ENCODE measurements at places on chromosomes 13 and 19. TPM values are rescaled to one million over a fixed set of nuclear protein-coding genes. Genes with fewer than 3 reads are reported as not detected.

DNA sequence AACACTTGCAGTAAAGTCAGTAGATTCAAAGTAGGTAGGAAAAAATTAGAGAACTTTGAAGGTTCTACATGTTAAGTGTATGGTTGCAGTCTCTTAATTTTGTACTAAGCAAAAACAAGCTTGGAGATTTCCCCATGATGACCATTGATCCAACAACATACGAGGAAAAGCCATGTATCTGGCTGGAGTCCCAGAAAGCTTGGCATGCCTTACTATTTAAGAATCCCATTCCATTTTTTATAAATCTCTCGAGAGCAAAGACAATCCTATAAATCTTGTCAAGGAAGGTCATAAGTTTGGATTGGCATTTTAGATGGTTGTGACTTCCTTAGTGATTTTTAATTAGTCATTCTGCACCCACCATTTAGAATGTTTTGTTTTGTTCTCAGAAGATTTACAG is 495.9 kb downstream of the GPC5 start:
- DNase-seq: no peak

GRCh38 chr19:4113398-4114088 is 10.4 kb downstream of the MAP2K2 start:
- no peak for DNase-seq

DNA sequence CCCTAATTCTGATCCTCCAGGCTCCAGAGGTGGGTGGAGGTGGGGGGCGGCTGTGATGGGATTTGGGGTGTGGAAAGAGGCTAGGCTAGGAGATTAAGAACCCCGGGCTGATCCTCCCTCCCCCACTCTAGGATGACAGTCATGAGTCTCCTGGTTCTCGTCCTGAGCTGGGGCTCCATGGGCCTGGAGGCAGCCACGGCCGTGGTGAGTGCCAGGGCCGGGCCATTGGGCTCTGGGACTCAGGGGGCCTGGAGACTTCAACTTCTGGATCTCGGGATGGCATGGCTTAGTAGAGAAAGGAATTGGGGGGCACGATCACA is 13.9 kb downstream of the TTYH1 start:
- DNase-seq: no peak

DNA sequence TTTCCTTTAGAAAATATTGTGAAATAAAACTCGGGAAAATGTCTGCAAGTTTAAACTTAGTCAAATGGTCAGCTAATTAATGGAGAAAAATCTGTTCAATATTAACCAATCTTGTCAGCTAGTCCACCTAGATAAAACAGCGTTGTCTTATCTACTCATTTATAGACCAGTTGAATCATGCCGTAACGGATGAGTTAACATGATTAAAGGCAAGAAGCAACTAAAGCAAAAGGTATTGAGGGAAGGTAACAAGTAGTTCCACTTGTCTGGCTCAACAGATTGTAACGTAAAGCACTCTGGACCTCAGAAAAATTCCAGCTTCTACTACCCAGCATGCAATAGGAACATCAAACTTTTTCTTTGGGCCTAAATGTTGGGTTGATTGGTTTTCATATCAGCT is 958.2 kb downstream of the DIAPH3 start:
- DNase-seq: no peak

DNA sequence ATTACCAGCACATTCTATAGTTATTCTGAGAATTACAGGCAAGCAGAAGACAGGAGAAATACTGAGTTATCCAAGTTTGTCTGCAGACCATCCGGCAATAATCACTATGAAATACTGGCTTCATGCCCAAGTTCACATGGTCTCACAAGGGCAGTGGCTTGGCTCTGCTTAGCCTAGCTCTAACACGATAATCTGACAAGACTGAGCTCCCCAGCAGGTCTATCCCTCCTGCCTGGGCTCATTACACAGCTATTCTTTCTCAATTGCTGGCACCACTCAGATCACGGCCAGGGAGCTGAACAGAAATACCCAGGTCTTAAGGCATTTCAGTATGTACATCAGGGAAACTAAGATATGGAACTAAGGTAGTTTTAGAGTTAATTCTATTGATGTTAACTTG is 361.6 kb upstream of the PCDH20 start:
- no peak for DNase-seq

The LPAR2 gene
- 63.8 TPM for total RNA-seq

The FPR2 gene
- total RNA-seq: not detected

DNA sequence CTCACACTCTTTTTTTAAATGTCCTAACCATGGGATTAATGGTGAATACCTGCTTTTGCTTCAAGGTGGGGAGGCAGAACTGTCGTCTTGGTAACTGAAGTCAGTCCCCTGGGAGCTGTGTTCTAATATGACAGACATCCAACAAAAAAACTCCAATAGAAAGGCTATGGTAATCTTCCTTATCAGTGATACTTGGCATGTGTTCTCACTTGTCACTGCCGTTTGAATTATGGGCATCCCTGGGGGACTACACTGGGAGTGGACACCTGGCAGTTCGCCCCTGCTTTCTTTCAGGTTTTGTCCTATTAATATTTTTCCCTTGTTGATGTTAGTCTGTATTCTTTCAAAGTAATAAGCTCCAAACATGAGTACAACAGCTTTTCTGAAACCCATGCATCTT is 252.6 kb downstream of the SLITRK5 start:
- no peak for DNase-seq

The UBE2L5 gene
- not detected for total RNA-seq

DNA sequence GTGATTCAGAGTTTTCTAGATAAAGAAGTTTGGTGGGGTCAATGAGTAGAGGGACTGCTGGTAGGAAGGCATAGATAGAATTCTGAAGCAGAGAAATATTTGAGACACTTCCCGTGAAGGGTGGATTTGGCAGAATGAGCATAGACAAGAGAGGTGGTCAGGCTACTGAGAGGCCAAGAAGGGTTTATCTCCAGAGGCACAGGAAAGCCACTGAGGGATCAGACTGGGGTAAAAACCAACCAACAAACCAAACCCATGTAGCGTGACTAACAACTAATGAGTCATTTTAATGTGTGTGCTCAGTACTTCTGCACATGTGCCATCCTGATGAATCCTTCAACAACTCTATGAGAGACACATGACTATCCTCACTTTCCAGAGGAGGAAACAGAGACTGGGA is 60.0 kb upstream of the SERP2 start:
- no peak for DNase-seq

The C13orf42 gene
- total RNA-seq: not detected

DNA sequence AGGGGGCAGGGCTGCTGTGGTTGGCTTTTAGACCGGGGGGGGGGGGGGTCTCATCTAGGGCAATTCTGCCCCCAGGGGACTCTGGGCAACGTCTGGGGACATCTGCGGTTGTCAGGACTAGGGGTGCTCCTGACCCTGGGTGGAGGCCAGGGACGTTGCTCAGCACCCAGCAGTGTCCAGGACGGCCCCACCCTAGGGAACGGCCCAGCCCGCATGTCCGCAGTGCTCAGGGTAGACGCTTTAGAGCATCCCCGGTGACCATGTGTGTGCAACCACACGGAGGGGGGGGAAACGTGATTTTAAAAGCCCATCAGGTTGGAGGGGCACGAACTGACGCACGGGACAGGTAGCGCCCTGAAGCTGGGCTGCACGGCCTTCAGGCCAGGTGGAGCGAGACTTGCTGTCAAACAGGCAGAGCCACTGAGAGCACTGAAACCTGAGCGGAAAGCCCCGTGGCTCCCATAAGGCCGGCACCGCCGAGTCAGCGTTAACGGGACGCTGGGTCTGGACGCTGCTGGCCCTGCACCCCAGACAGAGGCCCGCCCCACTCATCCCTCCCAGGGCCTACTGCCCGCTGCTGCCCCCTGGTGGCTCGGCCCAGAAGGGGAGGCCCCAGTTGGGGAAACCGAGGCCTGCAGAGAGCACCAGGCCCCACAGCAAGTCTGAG is 8.3 kb downstream of the CACTIN start:
- DNase-seq: no peak

- no peak for DNase-seq
These were observed 1.5 kb downstream of the CD22 start for GRCh38 chr19:35330475-35330874.

DNA sequence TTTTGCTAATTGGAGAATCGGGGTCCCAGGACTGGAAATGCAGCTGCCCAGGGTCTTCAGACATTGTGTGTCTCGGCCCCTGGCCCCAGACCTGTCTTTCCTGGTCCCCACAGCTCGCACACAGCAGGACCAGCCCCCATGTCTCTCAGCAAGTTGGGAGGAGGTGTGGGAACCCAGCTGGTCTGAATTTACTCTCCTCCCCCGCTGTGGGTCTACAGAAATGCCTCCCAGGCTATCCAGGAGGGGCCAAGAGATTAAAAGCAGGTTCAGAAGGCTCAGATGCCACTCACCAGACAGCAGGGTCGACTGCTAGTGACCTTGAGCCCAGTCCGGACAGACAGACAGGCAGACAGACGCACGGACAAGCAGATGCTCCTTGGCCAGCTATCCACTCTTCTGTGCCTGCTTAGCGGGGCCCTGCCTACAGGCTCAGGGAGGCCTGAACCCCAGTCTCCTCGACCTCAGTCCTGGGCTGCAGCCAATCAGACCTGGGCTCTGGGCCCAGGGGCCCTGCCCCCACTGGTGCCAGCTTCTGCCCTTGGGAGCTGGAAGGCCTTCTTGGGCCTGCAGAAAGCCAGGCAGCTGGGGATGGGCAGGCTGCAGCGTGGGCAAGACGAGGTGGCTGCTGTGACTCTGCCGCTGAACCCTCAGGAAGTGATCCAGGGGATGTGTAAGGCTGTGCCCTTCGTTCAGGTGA is at the start of gene DAND5:
Gene DAND5 (plus strand): TSS at position 285 of the 697 bp plus-strand sequence. CDS start 85 bp downstream, at position 370.
- no peak for DNase-seq

GRCh38 chr19:8571006-8571411 is 6.2 kb downstream of the MYO1F start:
- DNase-seq: peak; percentile 77

DNA sequence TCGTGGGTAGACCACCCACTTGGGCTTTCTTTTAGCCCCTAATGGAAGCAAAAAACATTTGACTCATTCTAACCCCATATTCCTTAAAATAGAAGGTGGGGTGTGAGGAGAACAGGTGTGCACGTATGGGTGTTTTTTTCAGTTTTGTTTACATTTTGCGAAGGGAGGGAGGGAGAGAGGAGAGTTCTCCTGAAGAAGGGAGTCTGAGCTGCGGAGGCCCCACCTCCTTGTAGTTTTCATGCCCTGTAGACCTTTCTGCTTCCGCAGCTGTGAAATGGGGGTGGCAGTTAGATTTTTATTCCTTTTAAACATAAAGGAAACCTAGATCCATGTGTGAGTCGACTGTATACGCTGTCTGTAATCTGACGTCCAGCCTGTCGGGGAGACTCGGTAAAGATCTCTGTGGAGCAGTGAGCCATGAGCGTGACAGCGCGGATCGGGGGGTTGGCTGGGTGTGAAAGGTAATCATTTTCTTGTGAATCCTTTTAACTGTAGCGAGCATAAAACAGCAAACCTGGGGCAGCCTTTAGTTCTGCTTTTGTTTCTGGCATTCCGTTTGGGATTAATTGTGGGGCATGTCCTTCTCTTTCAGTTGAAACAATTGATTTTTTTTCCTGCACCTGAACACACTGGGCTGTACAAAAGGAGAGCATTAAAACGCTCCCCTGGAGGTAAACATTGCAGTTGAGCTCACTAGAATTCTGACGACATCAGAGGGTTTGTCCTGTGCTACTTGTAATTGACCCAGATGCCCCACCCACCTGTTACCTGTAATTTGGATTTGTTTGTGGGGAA is 2.3 kb downstream of the UPF1 start:
- DNase-seq: no peak

- no peak for DNase-seq
These were observed 4.2 kb downstream of the PDX1 start for GRCh38 chr13:27923794-27924528.

- DNase-seq: no peak
These were observed 14.6 kb upstream of the PTOV1 start for GRCh38 chr19:49836176-49837008.

- DNase-seq: no peak
These were observed 8.5 kb upstream of the QTRT1 start for GRCh38 chr19:10692673-10693264.

GRCh38 chr19:17406046-17406886 is 836 bp upstream of the BST2 start:
- no peak for DNase-seq

GRCh38 chr13:40599747-40600146 is 66.7 kb downstream of the FOXO1 start:
- no peak for DNase-seq

The NDUFB7 gene
- total RNA-seq: 34.3 TPM

The PLPP2 gene
- total RNA-seq: 0.24 TPM

GRCh38 chr13:67303661-67304333 is 73.7 kb upstream of the PCDH9 start:
- DNase-seq: no peak

GRCh38 chr13:75960538-75960994 is 324.4 kb downstream of the LMO7 start:
- DNase-seq: no peak

- DNase-seq: no peak
These were observed 4.3 kb downstream of the SPRED3 start for GRCh38 chr19:38392707-38393308.

- no peak for DNase-seq
These were observed 8.3 kb downstream of the CDC37 start for GRCh38 chr19:10395003-10395402.

The SPACA4 gene
- total RNA-seq: not detected

The KRI1 gene
- 29.8 TPM for total RNA-seq

DNA sequence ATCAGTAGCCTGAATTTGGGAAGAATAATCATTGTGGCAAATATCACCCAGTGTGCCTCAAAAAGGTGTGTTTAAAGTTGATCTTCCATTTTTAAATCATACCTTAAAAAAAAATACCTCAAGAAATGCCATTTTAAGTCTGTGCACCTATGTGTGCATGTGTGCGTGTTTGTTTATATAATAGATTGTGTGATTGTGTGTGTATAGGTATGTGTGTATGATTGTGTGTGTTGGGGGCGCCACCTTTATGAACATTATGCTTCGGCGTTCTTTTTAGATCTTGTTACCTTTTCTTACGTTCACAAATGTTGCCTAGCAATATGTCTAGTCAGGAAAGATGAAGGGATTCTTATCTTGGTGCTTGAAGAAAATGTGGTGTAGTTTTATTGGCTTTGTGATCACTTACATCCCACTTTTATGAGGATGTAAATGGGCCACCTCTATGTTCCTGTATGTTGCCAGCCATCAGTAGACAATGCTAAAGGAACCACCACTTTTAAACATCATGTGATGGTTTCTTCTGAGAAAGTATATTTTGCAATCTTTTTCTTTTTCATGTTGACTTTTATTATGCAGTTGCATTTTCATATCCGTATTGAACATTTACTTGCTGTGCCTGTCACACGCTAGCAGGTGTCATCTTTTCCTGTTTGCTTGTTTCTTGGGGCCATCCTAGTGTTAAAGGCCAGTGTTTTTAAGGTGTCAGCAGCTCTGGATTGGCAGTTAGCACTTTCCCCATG is 2.2 kb upstream of the IRS2 start:
- no peak for DNase-seq

- no peak for DNase-seq
These were observed 4.6 kb downstream of the PKN1 start for GRCh38 chr19:14437578-14438140.

- no peak for DNase-seq
These were observed 791.7 kb upstream of the PCDH20 start for GRCh38 chr13:62207388-62207787.
